Calu3 (cell line): ENCODE measurements at places on chromosomes 3 and 15. TPM values are rescaled to one million over a fixed set of nuclear protein-coding genes. Genes with fewer than 3 reads are reported as not detected.

DNAJC19 gene
- 90.0 and 92.9 TPM in 2 replicates for total RNA-seq

HTR3E gene
- not detected in 2 replicates for total RNA-seq

FOXB1 gene
- total RNA-seq = not detected in 2 replicates

EFCC1 gene
- total RNA-seq = 0.15 TPM in 1 of 2 replicates, not detected in the other

GNAT1 gene
- total RNA-seq = not detected in 2 replicates

CNTN6 gene
- not detected in 2 replicates for total RNA-seq

OCA2 gene
- not detected in 2 replicates for total RNA-seq

BHLHE40 gene
- total RNA-seq = 62.2 and 71.9 TPM in 2 replicates

GATA2 gene
- 9.6 and 13.6 TPM in 2 replicates for total RNA-seq

SAXO2 gene
- 1.9 and 5.3 TPM in 2 replicates for total RNA-seq

PFKFB4 gene
- total RNA-seq = 3.6 and 5.1 TPM in 2 replicates

PLSCR4 gene
- 6.3 and 10.2 TPM in 2 replicates for total RNA-seq

RBMS3 gene
- 1.3 TPM in 2 replicates for total RNA-seq
